ENCODE measurements at places on chromosomes 1 and 21.

DNA sequence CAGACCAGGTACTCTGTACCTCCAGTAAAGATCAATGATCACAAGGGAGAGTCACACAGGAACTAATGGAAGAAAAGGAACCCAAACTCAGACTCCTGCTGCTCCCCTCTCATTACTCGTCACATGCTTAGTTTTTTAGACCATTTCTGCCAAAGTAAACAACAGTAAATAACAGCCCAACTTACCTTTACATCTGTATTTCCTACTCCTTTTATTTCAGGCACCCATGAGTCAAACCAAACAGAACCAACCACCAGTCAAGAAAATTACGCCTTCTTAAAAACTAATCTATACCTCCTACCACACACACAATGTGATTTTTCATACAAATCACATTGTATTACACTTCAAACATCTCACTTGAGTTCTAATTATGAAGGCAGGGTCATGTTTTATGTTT lies 61.4 kb upstream of the HTR1D start:
- no peak for DNase-seq

- DNase-seq = no peak
Measured at GRCh38 chr1:115640384-115640783, 1.4 kb upstream of the VANGL1 start.

DNA sequence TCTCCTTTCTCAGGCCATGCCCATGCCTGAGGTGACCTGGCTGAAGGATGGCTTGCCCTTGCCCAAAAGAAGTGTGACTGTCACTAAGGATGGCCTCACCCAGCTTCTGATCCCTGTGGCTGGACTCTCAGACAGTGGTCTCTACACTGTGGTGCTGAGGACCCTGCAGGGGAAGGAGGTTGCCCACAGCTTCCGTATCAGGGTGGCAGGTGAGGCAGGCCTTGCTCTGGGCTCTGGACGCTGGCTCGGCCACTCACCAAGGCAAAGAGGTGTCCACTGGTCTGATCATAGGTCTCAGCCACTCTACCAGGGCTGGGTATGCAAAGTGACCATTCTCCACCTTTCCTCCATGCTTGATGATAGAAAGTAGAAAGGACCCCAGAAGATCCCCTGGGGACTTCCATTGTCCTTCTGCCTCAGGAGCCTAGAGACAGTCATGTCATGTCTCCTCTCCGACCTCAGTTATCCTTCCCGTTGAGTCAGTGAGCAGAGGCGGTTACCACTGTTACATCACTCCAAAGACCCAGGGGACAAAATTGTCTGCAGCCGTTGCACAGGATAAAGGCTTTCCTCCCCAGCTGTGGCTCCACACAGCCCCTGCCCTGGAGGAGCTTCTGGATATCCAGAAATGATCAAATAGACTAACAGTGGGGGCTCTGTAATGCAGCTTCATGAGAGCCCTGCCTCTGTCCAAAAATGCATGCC lies 34.2 kb downstream of the IGFN1 start:
- DNase-seq = no peak

- no peak for DNase-seq
Measured at GRCh38 chr1:11990303-11991032, 10.2 kb downstream of the MFN2 start.

- DNase-seq = no peak
Measured at GRCh38 chr1:39194398-39195051, 10.0 kb upstream of the MACF1 start.

- no peak for DNase-seq
Measured at GRCh38 chr1:190258003-190258402, 219.7 kb downstream of the BRINP3 start.

DNA sequence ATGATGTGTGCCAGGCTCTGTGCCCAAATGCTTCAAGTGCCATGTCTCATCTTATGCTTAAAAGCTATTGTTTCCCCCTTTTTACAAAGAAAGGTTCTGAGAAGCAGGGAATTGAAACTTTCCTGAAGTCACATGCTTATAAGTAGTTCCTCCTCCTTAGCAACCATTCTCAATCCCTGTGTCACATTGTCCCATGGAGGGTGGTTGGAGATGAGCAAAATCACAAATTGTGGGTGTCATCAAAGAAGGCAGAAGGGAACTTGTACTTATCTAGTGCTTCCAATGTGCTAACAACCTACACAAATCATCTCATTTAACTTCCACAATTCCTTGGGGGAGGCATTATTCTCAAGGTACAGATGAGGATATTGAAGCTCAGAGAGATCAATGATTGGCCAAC lies 10.1 kb upstream of the ERICH3 start:
- DNase-seq = no peak

GRCh38 chr21:46171996-46172862 lies 12.0 kb downstream of the SPATC1L start:
- no peak for DNase-seq

All from stimulated activated CD4-positive, alpha-beta T cell treated with anti-CD3 and anti-CD28 coated beads, Interleukin-12 subunit alpha, Interleukin-12 subunit beta, amount 100 ng/mL, for 24 hours (primary cell).